ENCODE measurements at places on chromosomes 13 and 19.

DNA sequence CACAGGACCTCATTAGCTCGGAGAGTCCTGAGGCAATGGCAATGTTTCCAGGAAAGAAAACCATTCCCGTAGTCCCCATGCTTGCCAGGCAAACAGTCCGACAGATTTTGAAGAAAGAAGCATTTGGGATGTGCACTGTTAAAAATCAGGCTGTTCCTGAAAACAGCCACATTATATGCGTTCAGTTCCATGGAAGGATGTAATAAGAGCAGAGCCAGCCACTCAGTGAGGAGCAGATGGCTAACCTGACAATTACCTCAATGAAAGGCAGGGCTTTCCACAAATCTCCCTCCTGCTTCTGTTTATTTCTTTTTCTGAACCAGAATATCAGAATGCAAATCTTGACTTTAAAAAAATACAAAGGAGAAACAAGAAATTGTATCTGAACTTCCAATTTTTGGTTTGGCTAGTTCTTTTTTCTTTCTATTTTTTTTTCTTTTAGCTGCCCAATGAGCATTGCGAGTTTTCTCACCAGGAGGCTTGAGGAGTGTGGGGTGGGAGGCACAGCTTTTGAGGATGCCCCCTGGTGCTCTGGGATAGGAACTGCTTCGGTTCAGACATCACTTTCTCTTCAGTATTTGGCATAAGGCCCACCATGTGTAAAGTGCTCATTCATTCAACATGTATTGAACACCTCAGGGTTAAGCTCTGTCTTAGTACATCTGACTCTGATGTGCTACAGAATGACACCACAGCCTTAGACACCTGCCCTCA lies 124.2 kb downstream of the TBC1D4 start:
- peak; percentile 11 for DNase-seq

- DNase-seq, result no peak
These were observed 1.8 kb downstream of the CFD start for GRCh38 chr19:861141-861755.

DNA sequence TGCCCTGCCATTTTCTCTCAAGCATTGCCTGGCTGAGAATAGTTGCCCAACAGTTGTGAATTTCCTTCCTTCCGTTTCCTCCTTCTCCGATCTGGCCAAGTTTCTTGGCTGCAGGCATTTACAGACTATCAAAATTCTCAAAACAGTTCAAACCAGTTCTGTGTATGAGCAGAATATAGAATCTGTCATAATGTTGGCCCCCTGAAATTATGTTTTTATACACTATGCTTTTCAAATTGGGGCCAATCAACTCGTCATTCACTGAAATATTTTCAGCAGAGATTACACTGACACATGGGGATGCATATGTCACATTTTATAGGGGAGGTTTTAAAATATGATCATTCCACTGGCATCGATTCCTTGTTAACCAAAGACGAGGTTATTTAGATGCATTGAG lies 284.2 kb upstream of the TMTC4 start:
- no peak for DNase-seq

GRCh38 chr19:55258828-55259539 lies at the start of gene PPP6R1:
Gene PPP6R1 (minus strand): TSS chr19:55259017. CDS start chr19:55247103, 11,914 bp downstream.
- DNase-seq, result peak; percentile 92

All from NK-92 treated with Interleukin-12 subunit alpha and Interleukin-12 subunit beta, amount 100 ng/mL, for 24 hours (cell line).